ENCODE measurements at places on chromosomes 4 and X. TPM values are rescaled to one million over a fixed set of nuclear protein-coding genes. Genes with fewer than 3 reads are reported as not detected.

Gene CTAG2
- total RNA-seq, result not detected

Gene MAGEA10
- not detected for total RNA-seq

Gene MAGEE1
- total RNA-seq, result 2.0 TPM

Gene PLXNB3
- 4.6 TPM for total RNA-seq

DNA sequence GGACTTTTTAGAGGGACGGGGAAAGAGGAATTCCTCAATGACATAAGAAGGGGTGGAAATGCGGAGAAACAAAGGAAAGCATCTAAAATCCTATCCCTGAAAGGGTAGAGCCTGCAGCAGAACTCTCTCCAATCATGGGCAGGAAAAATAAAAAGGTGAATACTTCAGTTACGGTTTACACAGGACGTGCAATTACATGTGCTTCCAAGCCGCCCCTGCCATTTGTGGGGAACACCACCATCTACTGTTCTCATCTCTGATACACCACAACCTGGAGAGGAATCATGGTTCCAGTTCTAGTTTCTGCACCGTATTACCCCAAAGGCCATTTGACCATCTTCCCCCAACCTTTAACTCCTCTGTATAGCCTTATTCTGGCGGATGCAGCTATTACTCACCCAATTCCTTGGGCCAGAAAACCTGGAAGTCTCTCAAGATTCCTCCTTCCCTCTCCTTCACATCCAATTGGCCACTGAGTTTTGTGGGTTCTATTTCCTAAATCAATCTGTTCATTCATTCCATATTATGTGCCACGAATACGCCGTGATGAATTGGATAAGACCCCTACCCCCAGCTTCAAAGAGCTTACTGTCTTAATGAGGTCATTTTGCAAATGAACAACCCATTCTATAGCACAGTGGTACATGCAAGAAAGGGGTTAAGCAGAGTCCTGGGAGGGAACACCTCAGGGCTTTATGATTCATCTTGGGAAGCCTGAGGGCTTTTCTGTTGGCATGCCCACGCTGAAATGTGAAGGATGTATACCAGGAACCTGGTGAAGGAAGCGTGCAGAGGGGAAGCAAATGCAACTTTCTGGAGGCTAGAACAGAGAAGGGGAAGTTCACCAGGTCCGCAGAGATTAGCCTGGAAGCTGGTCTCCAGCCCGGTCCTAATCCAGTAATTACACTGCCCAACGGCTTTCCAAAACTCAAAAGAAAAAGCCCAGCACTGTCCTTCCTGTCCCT lies 1.4 kb upstream of the MSL3 start:
- DNase-seq, result no peak

DNA sequence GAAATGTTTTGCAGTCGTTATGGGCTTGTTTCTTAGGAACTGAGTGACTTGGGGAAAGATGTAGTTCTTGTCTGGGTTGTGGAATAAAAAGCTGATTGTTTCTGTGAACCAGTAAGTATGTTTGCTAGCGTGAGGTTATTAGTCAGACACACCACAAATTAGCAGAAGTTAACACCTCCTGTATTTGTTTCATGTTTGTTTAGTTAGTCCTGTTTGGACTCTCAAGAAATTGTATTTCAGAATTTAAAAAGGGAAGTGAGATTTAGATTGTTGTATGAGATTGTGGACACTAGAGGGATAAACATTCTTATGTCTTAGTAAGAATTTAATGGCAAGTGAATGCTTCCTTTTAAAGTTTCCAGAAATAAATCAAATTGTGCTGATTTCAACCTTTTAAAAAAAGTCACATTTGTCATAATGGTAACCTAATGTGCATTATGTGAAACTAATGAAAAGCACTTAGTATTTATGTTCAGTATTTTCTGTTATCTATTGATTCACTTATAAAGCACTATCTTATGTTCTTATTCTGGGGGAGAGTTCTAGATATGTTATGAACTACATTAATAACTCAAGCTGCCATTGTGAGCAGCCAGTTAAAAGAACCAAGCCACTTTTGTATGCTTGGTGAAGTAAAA lies 25.6 kb downstream of the ATP10D start:
- DNase-seq, result no peak

DNA sequence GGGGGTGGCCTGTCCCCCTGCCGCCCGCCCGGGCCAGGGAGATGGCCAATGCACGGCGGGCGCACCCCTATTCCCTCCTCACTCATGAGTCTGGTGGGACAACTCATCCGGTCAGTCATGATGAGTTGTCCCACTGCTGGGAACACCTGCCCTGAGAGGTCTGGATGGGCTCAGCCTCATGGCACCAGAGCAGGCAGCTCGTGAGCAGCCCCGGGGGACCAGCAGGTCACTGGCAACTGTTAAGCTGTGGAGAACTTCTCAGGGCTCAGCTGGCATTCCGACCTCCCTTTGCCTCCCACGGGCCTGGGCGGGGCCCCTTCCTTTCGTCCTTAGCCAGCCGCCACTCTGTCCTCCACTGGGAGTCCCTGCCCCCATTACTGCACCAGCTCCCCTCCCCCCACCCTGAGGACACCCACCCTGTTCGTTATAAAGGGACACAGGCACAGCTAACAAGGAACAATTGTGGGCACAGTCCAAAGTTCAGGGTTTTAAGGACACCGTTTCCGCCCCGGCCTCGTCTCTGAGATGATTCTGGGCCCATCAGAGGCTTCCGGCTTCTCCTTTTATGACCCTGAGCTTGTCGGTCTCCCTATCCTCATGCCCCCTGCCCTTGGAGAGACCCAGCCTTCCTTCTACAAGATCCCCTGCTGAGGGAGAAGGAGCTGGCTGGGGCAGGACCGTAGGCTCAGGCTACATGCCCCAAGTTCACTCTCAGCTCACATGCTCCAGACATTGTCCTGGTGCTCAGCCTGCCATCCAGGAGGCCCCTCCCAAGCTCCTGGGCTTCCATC lies 14.6 kb upstream of the KIAA0232 start:
- peak; percentile 57 for DNase-seq

DNA sequence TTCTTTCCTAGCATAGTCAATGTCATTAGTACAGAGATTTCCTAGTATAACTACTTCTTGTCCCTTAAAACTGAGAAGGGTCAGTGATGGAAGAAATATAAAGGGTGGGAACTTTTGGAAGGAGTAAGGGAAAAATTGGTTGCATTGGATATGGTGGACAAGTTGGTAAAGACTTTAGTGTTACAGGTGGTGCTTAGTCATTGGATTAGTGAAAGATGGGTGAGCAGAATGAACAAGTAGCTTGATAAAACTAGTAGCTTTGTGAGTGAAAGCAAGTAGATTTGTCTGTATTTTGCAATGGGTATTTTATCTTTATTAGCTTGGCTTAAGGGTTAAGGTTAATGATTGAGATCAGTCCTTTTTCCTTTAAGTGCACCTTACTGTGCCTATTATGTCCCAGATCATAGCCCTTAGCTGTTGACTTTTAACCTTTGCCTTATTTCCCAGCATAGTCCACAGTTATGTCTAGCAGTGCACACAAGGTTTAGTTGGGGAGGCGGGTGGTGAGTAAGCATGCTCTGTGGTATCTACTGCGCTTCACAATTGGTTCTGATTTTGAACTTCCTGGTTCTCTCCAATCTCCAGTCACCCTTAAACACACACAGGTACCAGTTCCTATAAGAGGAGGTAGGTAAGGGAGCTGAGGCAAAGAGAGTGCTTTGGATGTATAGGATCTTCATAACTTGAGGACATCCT lies 9.5 kb downstream of the WDR44 start:
- DNase-seq, result no peak

GRCh38 chrX:12946838-12947544 lies 27.9 kb upstream of the TMSB4X start:
- no peak for DNase-seq

GRCh38 chr4:174870311-174870710 lies 41.3 kb upstream of the GLRA3 start:
- DNase-seq, result no peak

GRCh38 chr4:153295131-153295755 lies 49.2 kb upstream of the MND1 start:
- peak; percentile 55 for DNase-seq

DNA sequence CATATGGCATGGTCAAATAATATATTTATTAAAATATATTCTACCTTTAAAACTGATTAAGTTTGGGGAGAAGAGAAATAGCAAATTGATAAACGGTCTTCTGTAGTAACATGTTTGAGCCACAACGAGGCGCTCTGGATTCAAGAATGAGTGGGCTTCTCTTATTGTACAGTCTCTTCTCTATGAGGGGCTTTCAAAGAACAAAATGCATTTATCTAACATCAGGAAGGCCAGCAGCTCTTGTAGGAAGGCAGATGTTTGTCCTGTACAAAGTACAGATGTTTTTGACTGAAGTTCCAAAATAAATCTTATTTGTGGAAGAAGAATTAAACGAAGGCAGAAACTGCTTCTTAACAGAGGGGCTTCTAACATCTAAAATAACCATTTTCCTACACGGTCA lies 153.6 kb downstream of the RASL11B start:
- DNase-seq, result no peak

- no peak for DNase-seq
Observed at GRCh38 chrX:133542476-133542875, 127.2 kb upstream of the GPC4 start.

DNA sequence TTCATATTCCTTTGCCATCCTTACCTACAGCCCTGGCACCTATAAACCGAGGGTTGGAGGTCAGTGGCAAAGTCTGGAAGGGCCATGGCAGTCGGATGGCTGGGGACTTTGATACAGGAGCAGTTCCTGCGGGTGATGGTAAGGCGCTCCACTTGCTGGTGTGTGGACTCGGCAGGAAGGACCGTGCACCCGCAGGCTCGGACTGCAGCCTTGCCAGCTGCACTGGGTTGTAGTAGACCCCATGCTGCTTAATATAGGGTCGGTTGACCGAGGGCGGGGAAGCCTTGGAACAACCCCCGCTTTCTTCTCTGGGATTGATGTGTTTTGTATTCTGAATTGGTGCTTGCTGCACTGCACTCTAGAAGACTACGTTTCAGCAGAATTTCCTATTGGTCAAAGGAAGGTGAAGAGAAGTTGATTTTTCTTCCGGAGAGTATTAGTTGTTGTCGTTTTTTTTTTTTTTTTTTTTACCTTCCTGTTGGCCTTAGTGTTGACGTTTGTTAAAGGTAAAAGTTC lies 638 bp downstream of the BLTP1 start:
- DNase-seq, result peak; percentile 79

DNA sequence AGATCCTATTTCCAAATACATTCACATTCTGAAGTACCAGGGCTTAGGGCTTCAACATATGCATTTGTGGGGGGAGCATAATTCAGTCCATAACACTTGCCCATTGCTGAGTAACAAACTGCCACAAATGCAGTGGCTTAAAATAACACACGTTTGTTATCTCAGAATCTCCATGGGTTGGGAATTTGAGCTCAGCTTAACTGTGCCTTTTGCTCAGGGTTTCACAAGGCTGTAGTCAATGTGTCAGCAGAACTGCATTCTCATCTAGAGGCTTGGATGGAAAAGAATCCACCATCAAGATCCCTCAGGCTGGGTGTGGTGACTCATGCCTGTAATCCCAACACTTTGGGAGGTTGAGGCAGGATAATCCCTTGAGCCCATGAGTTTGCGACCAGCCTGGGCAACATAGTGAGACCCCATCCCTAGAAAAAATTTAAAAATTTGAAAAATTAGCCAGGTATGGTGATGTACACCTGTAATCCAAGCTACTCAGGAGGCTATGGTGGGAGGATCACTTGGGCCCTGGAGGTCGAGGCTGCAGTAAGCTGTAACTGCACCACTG lies 25.8 kb upstream of the TBL1X start:
- DNase-seq, result no peak

- DNase-seq, result peak; percentile 75
Observed at GRCh38 chr4:3047464-3048286, 26.7 kb downstream of the HTT-AS start.

DNA sequence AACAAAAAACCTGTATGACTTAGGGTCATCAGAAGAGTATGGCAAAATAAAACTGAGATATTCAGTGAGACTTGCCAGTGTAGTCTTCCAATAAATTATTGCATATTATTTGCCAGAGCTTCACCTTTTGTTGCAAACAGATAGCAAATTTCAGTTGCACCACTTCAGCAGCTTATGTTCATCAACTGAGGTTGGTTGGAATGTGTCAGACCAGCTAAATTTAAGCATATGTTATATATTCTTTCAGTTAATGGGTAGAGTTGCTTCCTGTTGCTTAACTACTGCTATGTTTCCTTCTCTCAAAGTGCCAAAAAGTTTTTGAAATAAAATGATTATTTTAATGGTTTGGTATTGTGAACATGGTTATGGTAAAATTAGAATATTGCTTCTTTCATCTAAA lies 61.5 kb downstream of the GALNT7 start:
- DNase-seq, result no peak
